ENCODE measurements at places on chromosomes 4 and X. TPM values are rescaled to one million over a fixed set of nuclear protein-coding genes. Genes with fewer than 3 reads are reported as not detected.
A peak's percentile ranks its signal among the peaks of the same experiment; 100 is the strongest.

DNA sequence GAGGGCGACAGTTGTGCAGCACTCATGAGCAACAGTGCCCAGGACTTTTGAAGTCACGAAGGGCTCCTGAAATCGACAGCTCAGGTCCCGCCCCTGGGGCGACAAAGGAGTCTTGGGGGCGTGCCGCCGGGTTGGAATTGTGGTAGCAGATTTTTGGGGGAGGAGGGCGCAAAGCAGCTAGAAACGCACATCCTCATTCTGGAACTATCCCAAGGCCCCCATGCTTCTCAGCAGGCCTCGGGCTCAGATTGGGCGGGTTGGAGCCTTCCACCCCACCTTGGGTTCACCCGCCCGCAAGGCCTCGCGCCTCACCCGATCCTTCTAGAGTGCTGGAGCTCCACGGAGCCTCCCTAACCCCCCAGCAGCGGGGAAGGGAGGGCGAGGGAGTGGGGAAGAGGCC is 85.5 kb downstream of the HPRT1 start:
- no peak for DNase-seq
- H3K4me1 ChIP-seq = peaks cover 25% of the 10 kb centered on the region
- peaks cover 9% of the 10 kb centered on the region for H3K36me3 ChIP-seq
- H3K4me3 ChIP-seq = no peak overlapping the region
- no peak overlapping the region for H3K27ac ChIP-seq

DNA sequence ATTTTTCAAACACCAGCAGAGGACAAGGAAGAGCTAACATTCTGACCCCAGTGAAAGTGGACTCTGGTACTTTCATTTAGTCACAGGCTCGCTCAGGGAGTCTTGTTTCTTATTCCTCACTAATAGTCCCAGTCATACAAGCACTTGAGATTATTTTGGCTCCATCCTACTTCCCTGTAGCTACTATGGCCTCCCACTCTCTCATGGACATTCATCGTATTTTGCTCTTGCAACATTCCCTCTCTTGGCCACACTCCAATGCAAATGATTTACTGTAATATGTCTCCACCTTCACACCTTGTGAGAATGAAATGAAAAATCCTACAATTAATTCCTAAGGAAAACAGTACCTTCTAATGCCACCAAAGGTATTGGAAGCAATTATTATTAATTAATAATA is 21.3 kb downstream of the PLRG1 start:
- no peak overlapping the region for H3K4me3 ChIP-seq

- peaks cover 44% of the 10 kb centered on the region for H3K4me1 ChIP-seq
- no peaks in the 10 kb centered on the region for H3K27me3 ChIP-seq
- DNase-seq = peak; percentile 63
- peaks cover 5% of the 10 kb centered on the region for H3K36me3 ChIP-seq
- H3K27ac ChIP-seq = peak overlapping the region; percentile 87
Observed at GRCh38 chr4:48778431-48779094, 1.5 kb downstream of the FRYL start.

The NPY2R gene
- not detected for total RNA-seq
